ENCODE measurements at places on chromosomes 11 and 22.

GRCh38 chr11:65182258-65183170 lies 786 bp downstream of the CAPN1 start:
- DNase-seq, result no peak

GRCh38 chr11:35689081-35689996 lies 26.8 kb downstream of the TRIM44 start:
- no peak for DNase-seq

DNA sequence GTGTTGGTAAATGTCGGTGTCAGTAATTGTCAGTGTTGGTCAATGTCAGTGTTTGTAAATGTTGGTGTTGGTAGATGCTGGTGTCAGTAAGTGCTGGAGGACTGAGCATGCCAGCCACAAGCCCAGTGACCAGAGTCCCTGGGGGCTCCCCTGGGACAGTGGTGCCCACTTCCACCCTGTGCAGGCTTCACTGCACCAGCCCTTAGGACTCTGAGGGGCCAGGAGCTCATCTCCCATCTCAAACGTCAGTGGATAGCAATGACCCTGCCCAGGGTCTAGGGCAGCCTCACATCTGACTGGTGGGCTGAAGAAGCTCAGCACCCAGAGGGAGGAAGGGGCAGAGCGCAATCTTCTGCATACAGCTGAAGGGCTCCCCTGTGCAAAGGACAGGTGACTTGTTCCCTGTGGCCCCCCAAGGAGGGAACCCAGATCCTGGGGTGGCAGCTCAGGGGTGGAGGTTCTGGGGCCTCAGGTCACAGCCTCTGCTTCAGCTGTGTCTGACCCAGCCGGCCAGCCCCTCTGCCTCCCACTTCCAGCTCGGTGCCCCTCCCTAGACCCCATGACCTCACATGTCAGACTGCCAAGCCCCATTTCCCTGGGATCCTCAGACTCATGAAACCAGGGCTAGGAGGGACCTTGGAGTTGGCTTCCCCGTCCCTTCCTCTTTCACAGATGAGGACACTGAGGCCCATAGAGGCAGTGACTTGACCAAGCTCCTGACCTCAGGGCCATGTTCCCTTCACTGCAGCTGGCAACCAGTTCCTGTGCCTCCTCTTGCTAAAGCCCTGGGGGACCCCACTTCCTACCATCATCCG lies 138.4 kb downstream of the CRYBB2 start:
- no peak for DNase-seq

GRCh38 chr11:64268025-64268892 lies 16.2 kb downstream of the BAD start:
- DNase-seq, result no peak

- DNase-seq, result no peak
Observed at GRCh38 chr11:27309046-27309445, 54.0 kb downstream of the CCDC34 start.

- no peak for DNase-seq
Observed at GRCh38 chr22:40609216-40609615, 27.3 kb downstream of the MRTFA start.

DNA sequence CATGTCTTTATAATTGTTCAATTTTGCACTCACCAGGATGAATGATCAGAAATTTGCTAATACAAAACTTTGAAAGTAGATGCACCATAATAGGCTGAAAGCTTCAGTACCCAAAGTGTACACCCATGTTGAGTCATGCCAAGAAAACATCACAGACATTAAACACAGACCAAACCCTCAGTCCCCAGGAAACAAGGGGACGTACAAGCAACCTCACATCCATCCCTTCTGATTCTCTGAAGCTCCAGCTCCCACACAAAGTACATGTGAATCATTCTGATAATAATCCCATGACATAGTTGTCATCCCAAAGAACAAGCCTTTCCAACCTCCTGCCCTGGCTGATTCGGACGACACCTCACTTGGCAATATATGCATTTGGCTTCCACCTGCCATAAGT lies 183.8 kb downstream of the SNX19 start:
- no peak for DNase-seq

GRCh38 chr22:45460288-45461109 lies 42.2 kb upstream of the FBLN1 start:
- no peak for DNase-seq

DNA sequence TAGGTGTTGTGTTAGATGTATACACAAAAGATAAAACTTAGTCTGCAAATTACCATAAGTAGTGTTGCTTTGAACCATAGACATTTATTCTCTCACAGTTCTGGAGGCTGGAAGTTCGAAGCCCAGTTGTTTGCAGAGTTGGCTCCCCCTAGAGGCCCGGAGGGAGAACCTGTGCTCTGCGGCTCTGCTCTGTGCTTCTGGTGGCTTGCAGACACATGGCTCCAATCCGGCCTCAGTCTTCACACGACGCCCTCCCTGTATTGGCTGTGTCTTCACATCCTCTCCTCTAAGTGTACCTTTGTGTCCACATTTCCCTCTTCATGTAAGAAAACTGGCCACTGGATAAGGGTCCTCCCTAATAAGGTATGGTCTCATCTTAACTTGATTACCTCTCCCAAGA lies 128.4 kb downstream of the OPCML start:
- no peak for DNase-seq

DNA sequence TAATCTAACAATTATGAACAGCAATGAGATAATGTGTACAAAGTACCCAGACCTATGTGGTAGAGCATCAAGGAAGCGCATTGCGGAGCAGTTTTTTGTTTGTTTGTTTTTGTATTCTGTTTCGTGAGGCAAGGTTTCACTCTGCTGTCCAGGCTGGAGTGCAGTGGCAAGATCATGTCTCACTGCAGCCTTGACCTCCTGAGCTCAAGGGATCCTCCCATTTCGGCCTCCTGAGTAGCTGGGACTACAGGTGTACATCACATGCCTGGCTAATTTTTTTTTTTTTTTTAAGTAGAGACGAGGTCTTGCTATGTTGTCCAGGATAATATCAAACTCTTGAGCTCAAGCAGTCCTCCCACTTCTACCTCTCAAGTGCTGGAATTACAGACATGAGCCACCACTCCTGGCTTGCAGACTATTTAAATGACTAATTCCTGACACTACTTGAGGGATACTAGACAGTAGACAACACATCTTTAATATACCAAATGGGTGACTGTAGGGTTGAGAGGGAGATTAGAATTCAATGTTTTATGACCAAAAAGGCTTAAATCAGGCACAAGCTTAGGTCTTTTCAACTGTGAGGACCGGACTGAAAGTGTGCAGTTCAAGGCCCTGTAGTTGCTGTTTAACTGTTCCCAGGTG lies 12.7 kb downstream of the OR51B4 start:
- no peak for DNase-seq

All from activated effector memory CD4-positive, alpha-beta T cell treated with Interleukin-2 at 50 U/mL for 16 hours (primary cell).